ENCODE measurements at places on chromosomes 3 and 15.

GRCh38 chr3:5918626-5919025 is 731.1 kb downstream of the EDEM1 start:
- DNase-seq = no peak

- DNase-seq = no peak
Observed at GRCh38 chr3:16559653-16560365, 45.4 kb downstream of the DAZL start.

GRCh38 chr3:27615555-27615954 is 106.6 kb downstream of the EOMES start:
- no peak for DNase-seq

DNA sequence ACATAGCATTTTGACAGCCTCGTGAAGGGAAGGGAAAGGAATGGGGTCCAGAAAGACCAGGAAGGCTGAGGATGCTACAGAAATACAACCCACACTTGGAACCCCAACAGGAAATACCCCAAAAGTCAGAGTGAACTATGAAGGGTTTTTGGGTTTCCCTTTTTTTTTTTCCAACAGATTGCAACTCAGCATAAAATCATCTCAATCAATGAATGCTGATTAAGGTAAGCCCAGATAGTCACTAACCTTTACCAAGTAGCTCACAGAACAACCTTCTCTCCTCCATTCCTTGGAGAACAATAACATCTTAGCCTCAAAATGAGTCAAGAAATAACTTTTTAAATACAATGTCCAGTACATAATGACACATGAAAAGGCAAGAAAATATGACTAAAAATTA is 93.7 kb upstream of the OCA2 start:
- DNase-seq = no peak

- DNase-seq = no peak
Observed at GRCh38 chr3:29415482-29416223, 134.8 kb downstream of the RBMS3 start.

GRCh38 chr15:93141371-93141794 is 52.4 kb upstream of the RGMA start:
- DNase-seq = no peak

Data from HuH-7 (cell line).